ENCODE measurements at places on chromosomes 7 and 10.

DNA sequence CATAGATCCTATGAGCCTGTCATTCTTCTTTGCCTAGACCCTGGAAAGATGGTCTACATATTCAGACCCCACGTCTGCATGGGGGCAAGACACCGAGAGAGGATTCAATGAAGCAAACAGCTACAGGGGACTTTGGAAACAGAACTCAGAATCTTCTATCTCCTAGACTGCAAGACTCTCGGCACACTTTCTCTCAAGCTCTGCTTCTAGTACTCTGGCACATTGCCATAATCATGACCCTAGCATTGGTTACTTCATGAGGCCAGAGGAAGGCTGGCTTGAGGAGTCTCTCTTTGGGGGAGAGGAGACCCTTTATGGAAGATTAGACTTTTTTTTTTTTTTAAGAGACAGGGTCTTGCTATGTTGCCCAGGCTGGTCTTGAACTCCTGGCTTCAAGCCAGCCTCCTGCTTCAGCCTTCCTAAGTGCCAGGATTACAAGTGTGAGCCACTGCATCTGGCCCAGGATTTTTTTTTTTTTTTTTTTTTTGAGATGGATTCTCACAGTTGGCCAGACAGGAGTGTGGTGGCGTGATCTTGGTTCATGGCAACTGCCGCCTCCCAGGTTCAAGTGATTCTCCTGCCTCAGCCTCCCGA lies 20.7 kb downstream of the CCDC3 start:
- no peak for DNase-seq

GRCh38 chr10:48547061-48547895 lies 57.6 kb downstream of the ARHGAP22 start:
- DNase-seq, result no peak

GRCh38 chr10:18303851-18304801 lies 163.9 kb downstream of the CACNB2 start:
- DNase-seq, result no peak

DNA sequence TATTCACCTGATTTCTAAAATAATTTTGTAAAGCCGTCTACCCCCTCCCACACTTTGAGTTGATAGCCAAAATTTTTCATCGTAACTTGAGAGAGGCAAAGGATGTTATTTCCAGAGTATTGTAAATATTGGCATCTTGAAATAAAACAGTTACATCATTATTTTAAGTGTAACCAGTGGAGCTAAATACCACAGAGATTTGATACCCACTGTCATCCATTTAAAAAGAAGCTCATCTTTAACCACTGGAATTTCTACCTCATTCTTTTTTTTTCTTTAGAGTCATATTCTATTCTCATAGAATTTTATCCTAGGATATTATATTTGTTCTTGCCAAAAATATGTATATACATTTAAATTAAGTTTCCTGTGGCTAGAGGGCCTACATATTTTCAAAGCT lies 48.6 kb downstream of the CAMK1D start:
- no peak for DNase-seq

DNA sequence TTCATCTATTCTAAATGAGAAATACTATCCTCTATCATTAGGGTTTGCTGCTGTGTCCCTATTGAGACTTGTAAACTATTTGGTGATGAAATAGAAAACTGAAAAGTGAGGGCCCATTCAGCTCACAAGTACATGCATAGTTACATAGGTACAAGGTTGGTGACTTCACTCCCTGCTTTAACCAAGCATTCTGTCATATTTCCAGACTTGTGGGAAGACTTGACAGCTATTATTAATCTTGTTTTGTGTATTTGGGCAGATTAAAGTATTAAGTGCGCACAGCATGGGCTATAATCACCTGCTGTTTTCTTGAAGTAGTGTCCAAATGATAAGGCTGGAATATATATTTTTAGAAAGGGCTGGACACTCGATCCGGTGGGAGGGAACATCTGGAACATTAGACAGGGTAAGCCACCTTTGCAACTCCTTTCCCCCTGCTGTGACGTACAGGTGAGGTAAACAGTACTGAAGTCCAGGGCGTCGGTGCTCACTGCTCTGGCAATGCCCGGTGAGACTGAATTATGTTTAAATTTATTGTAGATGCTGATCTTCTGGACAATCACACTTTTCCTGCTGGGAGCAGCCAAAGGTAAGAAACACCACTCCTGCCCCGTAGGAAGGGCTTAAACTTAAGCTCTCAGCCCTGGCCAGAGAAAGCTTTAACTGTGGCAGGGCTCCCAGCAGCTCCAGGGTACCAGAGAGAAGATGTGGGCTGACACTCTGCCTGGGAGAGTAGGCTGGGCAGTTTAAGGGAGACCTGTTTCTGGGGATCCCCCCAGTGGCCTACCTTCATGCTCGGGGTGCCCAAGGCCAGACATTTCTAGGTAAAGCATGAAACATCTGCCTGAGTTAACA lies at the start of gene PNLIPRP1:
PNLIPRP1 (plus strand) TSS at position 370 of the 855 bp plus-strand sequence; CDS start at position 541, 171 bp downstream.
- no peak for DNase-seq

DNA sequence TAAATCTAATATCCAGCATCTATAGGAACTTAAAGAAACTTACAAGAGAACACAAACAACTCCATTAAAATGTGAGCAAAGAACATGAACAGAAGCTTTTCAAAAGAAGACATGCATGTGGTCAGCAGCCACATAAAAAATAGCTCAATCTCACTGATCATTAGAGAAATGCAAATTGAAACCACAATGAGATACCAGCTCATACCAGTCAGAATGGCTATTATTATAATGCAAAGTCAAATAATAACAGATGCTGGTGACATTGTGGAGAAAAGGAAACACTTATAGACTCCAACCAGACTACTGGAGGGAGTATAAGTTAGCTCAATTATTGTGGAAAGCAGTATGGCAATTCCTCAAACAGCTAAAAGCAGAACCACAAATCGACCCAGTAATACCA lies 1314.5 kb downstream of the XPNPEP1 start:
- DNase-seq, result no peak

DNA sequence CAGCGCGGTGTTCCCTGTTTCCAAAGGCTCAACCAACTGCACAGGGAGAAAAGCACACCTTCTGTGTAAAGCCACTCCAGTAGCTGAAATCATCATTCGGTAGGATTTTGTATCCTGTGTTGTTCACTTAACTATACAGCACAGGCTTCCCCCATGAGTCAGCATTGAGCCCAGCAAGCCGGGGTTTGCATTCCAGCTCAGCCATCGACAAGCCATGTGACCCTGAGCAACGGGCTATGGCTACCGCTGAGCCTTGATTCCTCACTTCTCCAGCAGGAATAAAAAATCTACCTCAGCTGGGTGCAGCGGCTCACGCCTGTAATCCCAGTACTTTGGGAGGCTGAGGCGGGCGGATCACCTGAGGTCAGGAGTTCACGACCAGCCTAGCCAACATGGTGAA lies 44.1 kb upstream of the ATP6V0A4 start:
- no peak for DNase-seq

DNA sequence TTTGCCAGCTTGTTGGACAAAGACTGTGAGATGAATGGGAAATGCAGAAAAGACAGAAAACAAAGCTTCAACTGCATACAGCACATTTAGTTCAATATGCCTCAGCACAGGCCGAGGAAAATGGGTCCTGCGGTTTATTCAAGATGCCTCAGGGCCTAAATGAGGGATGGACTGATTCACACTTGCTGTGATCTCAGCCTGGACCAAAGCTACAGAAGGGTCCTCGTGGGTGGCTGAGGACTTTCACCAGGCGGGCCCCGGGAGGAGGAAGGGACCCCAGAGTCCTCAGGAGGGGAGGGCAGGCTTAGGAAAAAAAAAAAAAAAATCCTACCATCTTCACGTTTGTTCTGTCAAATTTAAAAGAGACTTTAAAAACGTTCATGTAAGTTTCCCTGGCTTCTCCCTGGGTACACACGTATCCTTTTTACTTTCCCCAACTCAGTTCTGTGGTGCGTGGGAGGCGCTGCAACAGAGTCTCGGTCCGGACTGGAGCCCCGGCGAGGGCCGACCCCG lies 624 bp upstream of the ZNF783 start:
- no peak for DNase-seq

All from CD4-positive, alpha-beta T cell treated with Interferon alpha-2 for 1 hour (primary cell).